ENCODE measurements at places on chromosomes 1 and 21. TPM values are rescaled to one million over a fixed set of nuclear protein-coding genes. Genes with fewer than 3 reads are reported as not detected.

NDC1 gene
- polyA plus RNA-seq: 13.1 TPM

CRP gene
- not detected for polyA plus RNA-seq

LYPD8 gene
- not detected for polyA plus RNA-seq

SLAMF7 gene
- polyA plus RNA-seq: not detected

AMIGO1 gene
- 1.5 TPM for polyA plus RNA-seq

RGSL1 gene
- not detected for polyA plus RNA-seq

TMEM82 gene
- polyA plus RNA-seq: not detected

L1TD1 gene
- polyA plus RNA-seq: not detected

HMGCS2 gene
- polyA plus RNA-seq: not detected

TRIM46 gene
- 3.8 TPM for polyA plus RNA-seq

GRCh38 chr1:199287647-199288046 lies 648.8 kb downstream of the PTPRC start:
- DNase-seq: no peak

DNA sequence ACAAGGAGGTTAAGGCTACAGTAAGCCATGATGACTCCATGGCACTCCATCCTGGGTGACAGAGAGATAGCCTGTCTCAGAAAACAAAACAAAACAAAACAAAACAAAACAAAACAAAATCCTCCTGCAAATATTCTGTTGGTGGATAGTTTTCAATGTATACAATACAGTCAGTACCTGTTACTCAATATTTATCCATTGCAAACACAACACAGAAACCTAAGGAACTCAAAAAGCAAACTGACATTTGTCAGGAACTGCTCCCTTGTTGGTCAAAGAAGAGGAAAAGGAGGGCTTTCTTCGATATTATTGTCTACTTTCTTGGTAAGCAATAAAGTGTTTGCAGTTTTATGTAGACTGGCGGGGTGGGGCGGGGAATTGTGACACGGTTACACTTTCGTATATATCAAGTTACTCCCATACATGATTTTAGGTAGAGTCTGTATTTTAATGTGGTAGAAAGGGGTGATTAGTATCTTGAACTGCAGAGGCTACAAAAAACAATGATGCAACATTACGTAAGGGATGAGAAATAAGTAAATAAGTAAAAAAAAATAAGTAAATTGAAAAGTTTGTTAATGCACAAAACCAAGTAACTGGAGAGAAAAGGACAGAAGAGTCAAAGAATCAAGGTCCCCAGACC lies 31.8 kb downstream of the APP start:
- no peak for DNase-seq

- DNase-seq: no peak
Observed at GRCh38 chr1:235102993-235103411, 25.6 kb downstream of the TOMM20 start.

DNA sequence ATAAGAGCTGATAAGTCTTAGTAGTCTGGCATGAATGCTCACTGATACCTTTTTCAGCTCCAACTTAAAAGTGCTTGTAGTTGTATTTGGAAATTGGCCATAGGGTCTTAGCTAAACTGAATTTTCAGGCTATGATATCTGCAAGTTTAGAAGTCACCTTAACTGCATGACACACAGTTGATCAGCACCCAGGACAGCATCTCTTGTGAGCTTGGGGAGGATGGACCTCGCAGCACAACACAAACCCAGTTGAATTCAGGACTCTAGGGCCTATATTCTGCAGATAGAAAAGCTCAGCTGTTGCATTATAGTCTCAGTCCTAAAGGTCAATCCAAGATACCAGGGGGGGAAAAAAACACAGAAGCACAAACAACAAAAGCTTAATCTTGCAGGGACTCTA lies 394.3 kb downstream of the KCNH1 start:
- DNase-seq: no peak

DNA sequence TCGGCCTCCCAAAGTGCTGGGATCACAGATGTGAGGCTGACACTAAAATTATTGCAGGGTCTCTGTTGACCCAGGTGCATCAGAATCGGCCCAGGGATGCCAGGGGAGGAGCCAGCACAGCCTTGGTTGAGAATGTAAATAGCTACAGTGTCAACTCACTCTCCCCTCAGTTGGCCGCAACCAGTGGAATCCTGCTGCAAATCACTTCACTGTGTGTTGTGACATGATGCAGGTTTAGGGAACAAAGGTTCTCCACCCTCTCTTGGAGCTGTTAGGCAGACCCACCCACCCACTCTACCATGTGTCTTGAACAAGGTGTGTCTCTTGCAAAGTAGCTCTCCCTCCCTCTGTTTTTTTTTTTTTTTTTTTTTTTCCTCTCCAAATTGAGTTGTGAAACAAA lies 60.5 kb upstream of the SOD1 start:
- DNase-seq: no peak

GRCh38 chr1:2785631-2786328 lies 15.7 kb downstream of the TTC34 start:
- no peak for DNase-seq

GRCh38 chr21:34333121-34333739 lies 30.6 kb upstream of the KCNE2 start:
- DNase-seq: no peak

- DNase-seq: no peak
Observed at GRCh38 chr21:33799378-33800090, 116.1 kb downstream of the ATP5PO start.

DNA sequence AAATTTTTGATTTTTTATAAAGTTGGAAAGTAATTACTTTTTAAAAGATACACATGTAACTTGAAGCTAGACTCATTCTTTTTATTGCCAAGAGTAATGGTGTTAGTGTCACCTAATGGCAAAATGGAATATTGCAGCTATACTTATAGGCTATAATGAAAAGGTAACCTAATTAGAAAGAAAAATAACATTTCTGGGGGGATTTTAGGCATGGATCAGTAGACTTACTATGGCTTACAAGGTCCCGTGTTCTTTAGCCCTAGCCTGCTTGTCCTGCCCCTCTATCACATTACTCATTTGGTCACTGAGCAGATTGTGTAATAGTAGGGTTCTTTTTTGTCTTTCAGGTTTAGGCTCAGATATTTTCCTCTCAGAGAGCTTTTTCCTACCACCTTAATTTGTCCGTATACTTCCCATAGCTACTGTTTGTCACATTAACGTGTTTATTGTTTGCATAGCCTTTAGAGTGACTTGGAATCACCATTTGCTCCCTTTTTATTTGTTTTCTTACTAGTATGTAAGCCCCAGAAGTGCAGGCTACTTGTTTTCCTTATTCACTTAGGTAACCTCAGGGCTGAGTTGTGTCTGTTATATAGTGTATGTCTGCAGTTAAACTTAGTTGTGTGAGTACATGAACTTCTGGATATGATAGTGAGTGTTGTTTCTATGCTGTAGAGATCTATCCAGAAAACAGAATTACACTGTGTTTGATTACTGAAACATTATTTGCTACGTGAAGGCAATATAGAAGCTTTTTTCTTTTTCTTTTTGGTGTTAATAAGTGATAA lies 58.7 kb downstream of the RABGAP1L start:
- DNase-seq: no peak

- no peak for DNase-seq
Observed at GRCh38 chr1:187490266-187490665, 661.5 kb downstream of the PLA2G4A start.

DNA sequence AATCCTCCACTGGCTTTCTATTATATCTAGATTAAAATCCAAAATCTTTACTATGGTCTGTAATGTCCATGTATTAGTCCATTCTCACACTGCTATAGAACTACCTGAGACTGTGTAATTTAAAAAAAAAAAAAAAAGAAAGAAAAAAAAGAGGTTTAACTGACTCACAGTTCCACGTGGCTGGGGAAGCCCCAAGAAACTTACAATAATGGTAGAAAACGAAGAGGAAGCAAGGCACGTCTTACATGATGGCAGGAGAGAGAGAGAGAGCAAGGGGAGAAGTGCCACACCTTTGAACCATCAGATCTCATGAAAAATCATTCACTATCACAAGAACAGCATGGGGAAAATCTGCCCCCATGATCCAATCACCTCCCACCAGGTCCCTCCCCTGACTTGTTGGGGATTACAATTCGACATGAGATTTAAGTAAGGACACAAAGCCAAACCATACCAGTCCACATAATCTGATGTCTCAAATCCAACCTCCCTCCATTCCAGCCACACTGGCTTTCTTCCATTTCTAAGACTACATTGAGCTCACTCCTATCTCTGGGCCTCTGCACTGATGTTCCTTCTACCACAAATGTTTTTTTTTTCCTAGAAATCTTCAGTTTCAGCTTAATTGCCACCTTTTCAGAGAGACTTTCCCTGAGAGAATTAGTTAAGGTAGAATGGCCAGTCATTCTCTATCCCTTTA lies 92.4 kb downstream of the EIF4G3 start:
- DNase-seq: no peak

- no peak for DNase-seq
Observed at GRCh38 chr1:175842550-175842949, 99.2 kb upstream of the TNR start.

GRCh38 chr21:35019631-35020032 lies 29.5 kb downstream of the RUNX1 start:
- DNase-seq: no peak

DNA sequence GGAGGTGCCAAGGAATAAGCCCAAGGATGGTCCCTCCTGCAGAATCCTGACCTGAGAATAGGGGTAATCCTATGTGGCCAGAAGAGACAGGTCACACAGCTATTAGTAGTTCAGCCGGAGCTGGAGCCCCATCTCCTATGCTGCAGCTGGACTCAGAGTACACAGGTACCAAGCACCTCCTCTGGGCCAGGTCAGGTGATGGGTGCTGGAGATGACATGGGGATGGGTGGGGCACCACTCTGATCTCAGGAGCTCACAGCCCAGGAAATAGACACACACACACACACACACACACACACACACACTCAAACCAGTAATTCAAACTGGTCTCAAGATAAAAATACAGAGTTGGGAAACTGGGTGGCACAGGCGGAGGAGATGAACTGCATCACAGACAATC lies 54.2 kb upstream of the SSBP3 start:
- no peak for DNase-seq

GRCh38 chr1:150561254-150561973 lies 12.2 kb downstream of the ADAMTSL4 start:
- peak; percentile 97 for DNase-seq

- peak; percentile 36 for DNase-seq
Observed at GRCh38 chr1:87588495-87588894, 259.8 kb downstream of the LMO4 start.

DNA sequence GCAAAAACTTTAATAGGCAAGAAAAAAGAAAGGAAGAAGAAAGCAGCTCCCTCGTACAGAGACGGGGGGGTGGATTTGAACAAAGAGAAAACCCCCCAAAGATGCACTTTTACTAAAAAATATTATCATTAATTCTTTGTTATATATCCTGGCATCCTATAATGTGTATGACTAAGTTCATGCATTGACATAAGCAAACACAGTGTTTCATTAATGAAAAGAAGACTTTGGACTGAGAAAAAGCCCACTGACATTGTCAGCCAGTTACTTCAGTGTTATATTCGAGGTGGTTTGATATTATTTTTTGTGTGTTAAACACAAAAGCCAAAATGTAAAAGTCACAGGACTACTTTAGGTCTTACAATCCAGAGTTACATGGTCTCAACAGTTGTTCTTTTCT lies 110.1 kb upstream of the DPYD start:
- DNase-seq: no peak

DNA sequence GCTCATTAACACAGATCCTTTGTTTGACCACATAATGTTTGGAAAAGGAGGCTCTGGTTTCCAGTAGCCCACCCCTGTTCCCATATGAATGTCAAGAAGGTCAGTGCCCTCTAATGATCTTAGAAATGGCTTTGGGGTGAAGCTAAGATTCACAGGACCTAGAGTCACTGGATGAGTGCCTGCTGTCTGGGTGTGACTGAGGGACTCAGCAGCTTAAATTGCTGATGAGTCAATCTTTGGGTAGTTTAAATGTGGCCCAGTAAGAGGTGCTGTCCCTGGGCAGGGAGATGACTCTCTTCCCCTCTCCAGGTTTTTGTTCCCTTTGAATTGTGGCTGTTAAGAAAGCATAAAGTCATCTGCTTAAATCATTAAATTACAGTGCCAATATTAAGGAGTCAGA lies 50.6 kb downstream of the L1TD1 start:
- no peak for DNase-seq

DNA sequence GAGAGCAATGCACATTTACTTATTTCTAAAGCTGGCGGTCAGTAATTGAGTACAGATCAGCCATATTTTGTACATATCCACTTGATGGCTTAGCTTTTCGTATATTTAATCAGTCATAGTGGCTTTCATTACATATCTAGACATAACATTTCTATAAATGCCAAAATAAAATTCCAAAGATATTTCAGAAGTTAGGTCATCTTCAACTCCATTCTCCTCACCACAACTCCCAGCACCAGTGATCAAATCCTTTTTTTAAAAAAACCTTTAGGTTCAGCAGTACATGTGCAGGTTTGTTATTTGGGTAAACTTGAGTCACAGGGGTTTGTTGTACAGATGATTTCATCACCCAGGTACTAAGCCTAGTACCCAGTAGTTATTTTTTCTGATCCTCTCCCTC lies 53.9 kb upstream of the GNG4 start:
- DNase-seq: no peak

GRCh38 chr1:20285510-20285909 lies 5.2 kb upstream of the VWA5B1 start:
- no peak for DNase-seq

GRCh38 chr21:15207231-15207630 lies 142.4 kb upstream of the NRIP1 start:
- no peak for DNase-seq

GRCh38 chr1:82880506-82880905 lies 1079.8 kb downstream of the ADGRL2 start:
- DNase-seq: no peak

DNA sequence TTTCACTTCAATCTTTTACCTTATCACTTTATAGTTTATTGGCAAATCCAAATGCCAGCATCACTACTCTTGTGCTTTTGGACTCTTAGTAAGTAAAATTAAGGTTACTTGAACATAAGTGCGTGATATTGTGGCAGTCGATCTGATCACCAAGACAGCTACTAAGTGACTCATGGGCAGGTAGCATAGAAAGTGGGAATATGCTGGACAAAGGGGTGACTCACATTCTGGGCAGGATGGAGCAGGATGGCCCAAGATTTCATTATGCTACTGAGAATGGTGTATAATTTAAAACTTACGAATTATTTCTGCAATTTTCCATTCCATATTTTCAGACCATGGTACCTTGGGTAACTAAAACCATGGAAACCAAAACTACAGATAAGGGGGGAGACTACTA lies 120.2 kb downstream of the ROR1 start:
- no peak for DNase-seq

- peak; percentile 42 for DNase-seq
Observed at GRCh38 chr1:200512191-200512590, 102.4 kb upstream of the ZNF281 start.

DNA sequence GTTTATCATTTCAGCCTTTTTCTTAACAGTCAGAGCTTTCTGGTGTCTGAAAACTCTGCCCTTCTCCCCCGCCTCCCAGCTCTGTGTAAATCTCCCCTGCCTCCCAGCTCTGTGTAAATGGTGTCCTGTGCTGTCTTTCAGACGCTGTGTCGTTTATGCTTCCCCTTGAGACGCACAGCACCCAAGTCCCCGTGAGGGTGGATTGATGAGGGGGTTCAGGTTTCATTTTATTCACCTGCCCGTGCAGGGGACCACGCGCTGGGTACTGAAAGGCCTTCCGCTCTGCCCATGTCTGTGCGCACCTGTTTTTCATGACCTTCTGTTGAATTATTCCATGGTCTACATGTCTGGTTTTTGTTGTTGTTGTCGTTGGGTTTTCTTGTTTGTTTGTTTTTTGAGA lies 108.2 kb upstream of the COL6A1 start:
- no peak for DNase-seq

- no peak for DNase-seq
Observed at GRCh38 chr21:38188037-38188436, 68.8 kb upstream of the KCNJ15 start.

GRCh38 chr1:47524272-47524671 lies 86.4 kb downstream of the FOXD2 start:
- no peak for DNase-seq

- no peak for DNase-seq
Observed at GRCh38 chr1:151475175-151475574, 15.9 kb upstream of the POGZ start.
